ENCODE measurements at places on chromosomes 7 and 10. TPM values are rescaled to one million over a fixed set of nuclear protein-coding genes. Genes with fewer than 3 reads are reported as not detected.

DNA sequence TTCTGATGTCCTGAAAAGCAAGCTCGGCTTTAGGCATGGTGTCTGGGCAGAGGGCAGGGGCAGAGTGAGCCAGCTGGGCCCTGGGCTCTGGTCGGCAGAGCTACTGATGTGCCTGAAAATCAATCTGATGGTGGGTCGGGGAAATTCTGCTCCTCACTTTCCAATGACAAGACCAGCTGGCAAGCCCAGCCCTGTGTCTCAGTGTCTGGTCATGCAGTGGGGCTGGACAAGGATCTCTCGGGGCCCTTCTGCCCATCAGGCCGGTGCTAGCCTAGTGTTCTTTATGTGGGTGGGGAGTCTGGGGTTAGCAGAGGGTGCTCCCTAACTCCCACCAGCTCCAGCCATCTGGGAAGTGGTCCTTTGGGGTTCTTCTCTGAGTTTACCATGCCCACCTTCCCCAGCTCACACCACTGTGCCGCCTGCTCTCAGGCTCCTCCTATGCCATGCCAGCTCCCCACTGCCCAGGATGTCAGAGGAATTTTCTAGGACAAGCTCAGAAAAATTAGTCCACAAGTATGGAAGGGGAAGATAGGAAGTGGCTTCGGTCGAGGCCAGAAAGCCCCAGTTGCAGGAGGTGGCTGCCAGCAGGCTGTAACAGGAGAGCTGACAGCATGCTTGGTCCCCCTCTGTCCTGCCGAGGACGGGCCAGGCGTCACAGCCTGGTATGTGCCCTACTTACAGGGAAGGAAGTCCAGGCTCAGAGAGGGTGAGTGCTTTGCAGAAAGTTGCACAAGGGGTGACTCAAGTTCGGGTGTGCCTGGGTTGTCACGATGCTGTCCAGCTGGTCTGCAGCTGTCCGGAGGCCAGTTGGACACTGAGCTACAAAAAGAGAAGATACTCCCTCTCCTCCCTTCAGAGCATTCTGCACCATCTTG, 135.2 kb downstream of the ADCY1 start:
- no peak for DNase-seq

DNA sequence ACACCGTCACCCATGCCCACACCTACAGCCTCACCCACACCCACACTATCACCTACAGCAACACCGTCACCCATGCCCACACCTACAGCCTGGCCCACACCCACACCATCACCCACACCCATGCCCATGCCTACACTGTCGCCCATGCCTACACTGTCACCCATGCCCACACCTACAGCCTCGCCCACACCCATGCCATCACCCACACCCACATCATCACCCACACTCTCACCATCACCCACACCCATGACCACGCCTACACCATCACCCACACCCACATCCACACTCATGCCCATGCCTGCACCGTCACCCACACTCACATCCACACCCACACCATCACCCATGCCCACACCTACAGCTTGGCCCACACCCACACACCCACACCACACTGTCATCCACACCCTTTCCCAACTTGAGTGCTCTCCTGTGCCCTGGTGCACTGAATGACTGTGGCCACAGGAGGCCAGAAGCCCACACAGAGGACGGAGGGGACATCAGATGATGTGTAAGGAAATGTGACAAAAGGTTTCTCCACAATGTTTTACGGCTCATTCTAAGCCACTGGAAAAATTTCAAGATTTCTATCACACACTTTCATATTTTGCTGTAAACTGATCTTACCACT, 153.3 kb downstream of the WDR37 start:
- DNase-seq, result no peak

- DNase-seq, result no peak
Measured at GRCh38 chr7:45655539-45655938, 81.4 kb downstream of the ADCY1 start.

DNA sequence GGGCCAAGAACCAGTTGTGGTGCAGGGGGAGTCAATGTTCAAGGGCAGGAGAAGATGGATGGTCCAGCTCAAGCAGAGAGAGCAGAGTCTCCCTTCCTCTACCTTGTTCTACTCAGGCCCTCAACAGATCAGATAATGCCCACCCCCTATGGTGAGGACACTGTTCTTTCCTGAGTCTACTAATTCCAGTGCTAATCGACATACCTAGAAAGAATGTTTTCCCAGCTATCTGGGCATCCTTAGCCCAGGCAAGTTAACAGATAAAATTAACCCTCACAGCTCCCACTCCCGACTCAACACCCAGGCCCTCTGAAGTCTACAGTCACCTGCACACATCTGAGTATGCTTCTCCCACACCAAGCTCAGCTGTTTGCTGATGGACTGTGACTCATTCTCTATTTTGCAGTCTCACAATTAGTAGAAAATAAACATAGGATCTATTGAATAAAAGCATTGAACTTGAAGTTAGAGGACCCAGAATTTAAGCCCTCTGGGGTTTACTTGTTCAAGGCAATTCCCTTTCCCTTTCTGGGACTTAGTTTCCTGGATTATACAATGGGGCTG, 17.1 kb downstream of the COL13A1 start:
- DNase-seq, result no peak

- DNase-seq, result peak; percentile 56
Measured at GRCh38 chr10:113854013-113854760, at the start of the genes DCLRE1A and NHLRC2. Gene DCLRE1A (minus strand): TSS chr10:113854082. CDS start chr10:113853182, 900 bp downstream. Gene NHLRC2 (plus strand): TSS chr10:113854661. CDS start chr10:113854873, 212 bp downstream.

DNA sequence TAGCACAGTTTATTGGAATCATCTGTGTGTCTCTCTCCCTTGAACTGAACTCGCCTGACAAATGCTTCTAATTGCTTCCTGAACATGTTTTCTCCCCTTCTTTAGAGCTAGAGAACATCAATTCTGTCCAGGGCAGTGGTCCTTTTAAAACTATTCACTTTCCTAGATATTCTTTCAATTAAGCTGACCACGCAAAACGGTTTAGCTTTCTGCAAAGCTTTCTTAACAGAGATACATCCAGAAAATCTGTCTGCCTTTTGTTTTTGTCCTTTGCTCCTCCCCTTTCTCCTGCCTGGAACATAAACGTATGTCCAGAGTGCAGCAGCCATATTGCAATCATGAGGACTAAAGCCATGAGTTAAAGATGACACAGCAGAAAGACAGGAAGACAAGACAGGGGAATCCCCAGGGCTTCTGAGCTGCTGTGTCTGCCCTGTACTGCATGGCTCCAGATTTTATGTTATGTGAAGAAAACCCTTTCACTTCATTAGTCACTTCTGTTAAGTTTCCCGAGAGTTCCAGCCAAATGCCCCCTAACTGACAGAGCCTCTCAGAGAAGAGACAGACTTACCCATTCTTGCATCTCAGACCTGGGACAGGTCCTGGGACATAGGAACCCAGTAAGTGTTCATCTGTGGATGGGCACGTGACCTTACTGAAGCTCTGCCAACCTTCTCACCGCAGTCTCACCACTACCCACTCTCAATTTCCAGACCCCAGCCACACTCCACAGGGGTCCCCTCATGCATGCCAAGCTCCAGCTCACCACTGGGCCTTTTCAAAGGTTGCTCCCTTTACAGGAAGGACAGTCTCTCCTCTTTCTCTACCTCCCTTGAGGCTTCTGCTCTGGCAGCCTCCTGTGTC, 35.0 kb upstream of the CPXM2 start:
- DNase-seq, result no peak

- no peak for DNase-seq
Measured at GRCh38 chr10:116960066-116960776, 44.8 kb downstream of the SHTN1 start.

DNA sequence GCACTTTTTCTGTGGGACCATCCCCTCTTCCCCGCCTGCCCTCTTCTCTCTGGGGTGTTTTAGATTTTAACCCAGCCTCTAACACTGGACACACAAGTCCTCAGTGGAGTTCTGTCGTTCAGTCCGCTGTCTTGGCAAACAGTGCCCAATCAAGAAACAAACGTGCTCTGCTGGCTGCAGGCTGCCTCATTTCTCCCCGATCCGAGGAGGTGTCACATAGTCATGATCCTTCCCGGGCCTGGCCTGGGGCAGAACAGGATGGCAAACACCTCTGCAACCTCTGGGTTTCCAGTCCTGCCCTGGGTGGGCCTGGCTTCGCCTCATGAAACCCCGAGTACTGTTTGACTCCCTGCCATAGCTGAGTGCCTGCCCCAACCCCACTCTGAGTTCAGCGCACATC, 110.9 kb upstream of the INSYN2A start:
- DNase-seq, result no peak

DNA sequence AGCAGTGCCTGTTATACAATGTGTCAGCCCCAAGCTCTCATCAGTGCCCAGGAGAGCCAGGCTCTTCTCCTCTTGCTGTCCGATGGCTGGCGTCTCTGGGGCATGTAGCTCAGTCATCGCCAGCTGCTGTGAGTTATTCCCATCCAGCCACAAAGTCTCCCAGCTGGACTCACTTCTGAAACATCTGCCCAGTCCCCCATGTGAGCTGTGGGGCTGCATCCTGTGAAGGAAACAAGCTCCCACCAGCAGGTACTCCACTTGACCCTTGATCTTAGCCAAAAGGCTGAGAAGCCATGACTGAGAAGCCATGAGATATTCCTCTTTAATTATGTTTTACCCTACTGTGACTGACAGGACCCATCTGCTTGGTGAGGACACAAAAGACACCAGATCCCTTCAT, 212.7 kb upstream of the IGFBP3 start:
- DNase-seq, result no peak

- no peak for DNase-seq
Measured at GRCh38 chr10:100876585-100877460, 35.9 kb upstream of the SLF2 start.

GRCh38 chr10:119131512-119132240, 27.8 kb downstream of the DENND10 start:
- no peak for DNase-seq

- no peak for DNase-seq
Measured at GRCh38 chr7:11185179-11185815, 211.6 kb downstream of the PHF14 start.

DNA sequence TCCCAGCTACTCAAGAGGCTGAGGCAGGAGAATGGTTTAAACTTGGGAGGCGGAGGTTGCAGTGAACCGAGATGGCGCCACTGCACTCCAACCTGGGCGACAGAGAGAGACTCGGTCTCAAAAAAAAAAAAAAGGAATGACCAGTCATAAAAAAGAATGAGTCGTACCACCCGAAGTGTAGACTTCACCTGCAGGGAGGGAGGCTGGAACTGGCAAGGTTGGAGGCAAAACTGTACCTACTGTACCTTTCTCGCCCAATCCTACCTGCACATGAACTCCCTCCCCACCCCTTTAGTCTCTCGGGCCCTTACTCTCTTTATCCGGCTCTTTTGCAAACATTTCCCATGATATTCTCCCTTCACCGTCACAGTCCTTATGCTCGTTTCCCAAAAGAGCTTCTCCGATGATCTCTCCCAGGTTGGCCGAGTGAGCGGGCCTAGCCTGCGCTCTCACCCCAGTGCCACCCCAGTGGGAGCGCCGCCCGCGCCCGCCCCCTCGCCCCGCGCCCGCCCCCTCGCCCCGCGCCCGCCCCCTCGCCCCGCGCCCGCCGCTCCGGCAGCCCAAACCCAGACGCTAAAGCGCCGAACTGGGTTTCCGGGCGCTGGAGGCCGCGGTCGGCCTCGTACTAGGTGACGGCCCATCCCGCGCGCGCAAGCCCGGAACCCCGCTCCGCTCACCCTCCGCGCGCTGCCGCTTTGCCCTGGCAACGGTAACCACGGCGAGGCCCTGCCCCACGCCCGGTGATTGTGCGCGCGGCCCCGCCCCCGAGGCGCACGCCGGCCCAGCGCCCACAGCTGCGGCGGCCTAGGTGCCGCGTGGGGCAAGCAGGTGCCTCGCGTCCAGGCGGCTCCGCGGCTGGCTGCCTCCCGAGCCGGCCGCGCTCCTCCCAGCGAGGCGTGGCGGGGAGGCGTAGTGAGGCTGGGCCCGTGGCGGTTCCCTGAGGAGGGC, at the start of gene SMKR1:
SMKR1 (plus strand) TSS at position 772 of the 948 bp plus-strand sequence. CDS start 294 bp downstream, outside the sequence.
- no peak for DNase-seq

GRCh38 chr7:80026766-80027165, 107.9 kb upstream of the GNAI1 start:
- DNase-seq, result no peak

DNA sequence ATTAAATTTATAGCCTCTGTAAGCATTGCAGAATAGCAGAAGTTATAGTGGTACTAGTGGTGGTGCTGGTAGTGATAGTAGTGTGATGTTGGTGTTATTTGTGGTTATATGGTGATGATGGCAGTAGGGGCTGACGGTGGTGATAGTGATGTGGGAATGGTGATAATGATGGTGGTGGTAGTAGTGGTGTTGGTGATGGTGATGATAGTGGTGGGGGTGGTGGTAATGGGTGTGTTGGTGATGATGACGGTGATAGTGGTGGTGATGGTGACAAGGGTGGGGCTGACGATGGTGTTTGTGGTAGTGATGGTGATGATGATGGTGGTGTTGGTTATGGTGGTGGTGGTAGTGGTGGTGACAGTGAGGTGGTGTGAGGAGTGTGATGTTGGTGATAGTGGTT, 54.4 kb upstream of the MGAM2 start:
- no peak for DNase-seq

VOPP1 gene
- 163 TPM for total RNA-seq

ZNF467 gene
- total RNA-seq, result 2.7 TPM

SORCS3 gene
- total RNA-seq, result not detected

NSUN6 gene
- total RNA-seq, result 9.6 TPM

UCN3 gene
- not detected for total RNA-seq

NODAL gene
- total RNA-seq, result not detected

POLR2J2 gene
- total RNA-seq, result 1.7 TPM

CYTH3 gene
- total RNA-seq, result 10.0 TPM

Data from pulmonary artery endothelial cell (primary cell).